ENCODE measurements at places on chromosomes 1 and 21. TPM values are rescaled to one million over a fixed set of nuclear protein-coding genes. Genes with fewer than 3 reads are reported as not detected.

DNA sequence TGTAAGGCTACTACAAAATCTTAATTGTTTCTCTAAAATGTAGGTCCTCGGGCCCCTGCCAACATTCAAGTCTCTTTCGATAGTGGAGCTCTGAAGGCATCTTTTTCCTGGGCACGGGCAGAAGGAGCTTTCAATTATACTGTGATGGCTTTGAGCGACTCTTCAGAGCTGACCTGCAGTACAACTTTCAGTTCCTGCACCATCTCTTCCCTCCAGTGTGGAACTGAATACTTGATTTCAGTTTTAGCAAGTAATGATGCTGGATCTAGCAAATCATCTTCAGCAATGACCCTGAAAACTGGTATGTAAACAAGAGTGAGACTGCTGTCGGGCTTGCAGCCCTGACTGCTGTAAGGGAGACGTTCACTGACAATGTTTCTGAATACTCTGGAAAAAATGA is 9.6 kb downstream of the FNDC7 start:
- no peak for ATAC-seq
- no peaks in the 10 kb centered on the region for H3K27me3 ChIP-seq
- H3K27ac ChIP-seq: no peak overlapping the region
- no peaks in the 10 kb centered on the region for H3K4me1 ChIP-seq
- H3K36me3 ChIP-seq: no peaks in the 10 kb centered on the region

DNA sequence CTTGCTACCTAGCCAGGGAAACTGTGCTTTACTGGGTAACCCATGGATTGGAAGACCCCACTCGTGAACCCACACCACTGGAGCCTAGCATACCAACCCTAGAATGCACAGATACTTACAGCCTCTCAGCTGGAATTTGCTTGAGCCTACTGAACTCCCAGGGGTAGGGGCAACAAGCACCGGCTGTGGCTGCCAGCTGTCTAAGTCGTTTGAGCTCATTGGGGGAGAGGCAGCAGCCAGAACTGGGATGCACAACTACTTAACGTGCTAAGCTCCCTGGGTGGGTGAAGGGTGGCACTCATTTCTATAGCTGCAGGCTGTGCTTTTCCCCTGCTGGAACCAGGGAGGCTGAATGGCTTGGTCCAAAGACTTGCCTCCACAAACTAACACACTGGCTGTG is 212.4 kb downstream of the ZNF648 start:
- H3K36me3 ChIP-seq: no peaks in the 10 kb centered on the region
- H3K4me3 ChIP-seq: no peak overlapping the region
- H3K27ac ChIP-seq: no peak overlapping the region

DNA sequence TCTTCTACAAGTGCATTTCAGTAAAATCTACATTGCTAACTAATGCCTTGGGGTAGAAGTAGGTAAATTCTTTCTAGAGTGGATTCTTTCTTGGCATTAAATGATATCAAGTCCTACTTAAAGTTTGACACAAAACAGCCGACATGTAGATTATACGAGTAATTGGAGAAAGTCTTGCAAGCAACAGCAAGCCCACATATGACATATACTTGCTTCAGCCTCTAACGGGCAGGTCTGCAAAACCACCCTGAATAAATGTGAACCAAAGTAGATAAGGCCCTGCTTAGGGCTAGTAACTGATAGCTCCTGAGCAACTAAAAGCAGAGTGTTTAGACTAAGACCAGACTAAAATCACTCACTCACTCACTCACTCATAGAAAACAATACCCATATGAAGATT is 203.2 kb downstream of the LTN1 start:
- peaks cover 11% of the 10 kb centered on the region for H3K36me3 ChIP-seq
- H3K27ac ChIP-seq: no peak overlapping the region
- no peak for ATAC-seq
- H3K4me3 ChIP-seq: no peak overlapping the region
- no peaks in the 10 kb centered on the region for H3K4me1 ChIP-seq
- H3K27me3 ChIP-seq: no peaks in the 10 kb centered on the region

- H3K4me1 ChIP-seq: peaks cover 46% of the 10 kb centered on the region
- peak overlapping the region; percentile 78 for H3K4me3 ChIP-seq
- no peaks in the 10 kb centered on the region for H3K27me3 ChIP-seq
- H3K27ac ChIP-seq: peak overlapping the region; percentile 95
- ATAC-seq: peak; percentile 51
These were observed 14.0 kb upstream of the AIM2 start for GRCh38 chr1:159090286-159091179.

DNA sequence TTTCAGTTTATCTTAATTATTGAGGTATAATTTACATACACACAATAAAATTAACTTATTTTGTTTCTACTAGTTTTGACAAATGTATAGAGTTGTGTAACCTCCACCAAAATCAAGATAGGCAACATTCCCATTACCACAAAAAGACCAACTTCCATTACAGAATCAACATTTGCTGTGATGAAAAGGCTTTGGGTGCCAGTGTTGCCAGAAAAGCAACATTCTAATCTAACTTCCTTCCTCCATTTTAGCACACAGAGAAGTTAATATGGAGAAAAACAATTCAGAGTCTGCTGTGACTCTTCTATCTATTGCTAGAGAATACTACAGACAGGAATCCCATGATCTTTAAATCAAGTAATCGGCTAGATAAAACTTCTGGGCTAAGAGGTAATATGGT is 245.3 kb downstream of the RERE start:
- H3K36me3 ChIP-seq: no peaks in the 10 kb centered on the region
- H3K27ac ChIP-seq: no peak overlapping the region
- no peak overlapping the region for H3K4me3 ChIP-seq
- no peaks in the 10 kb centered on the region for H3K27me3 ChIP-seq
- ATAC-seq: no peak

DNA sequence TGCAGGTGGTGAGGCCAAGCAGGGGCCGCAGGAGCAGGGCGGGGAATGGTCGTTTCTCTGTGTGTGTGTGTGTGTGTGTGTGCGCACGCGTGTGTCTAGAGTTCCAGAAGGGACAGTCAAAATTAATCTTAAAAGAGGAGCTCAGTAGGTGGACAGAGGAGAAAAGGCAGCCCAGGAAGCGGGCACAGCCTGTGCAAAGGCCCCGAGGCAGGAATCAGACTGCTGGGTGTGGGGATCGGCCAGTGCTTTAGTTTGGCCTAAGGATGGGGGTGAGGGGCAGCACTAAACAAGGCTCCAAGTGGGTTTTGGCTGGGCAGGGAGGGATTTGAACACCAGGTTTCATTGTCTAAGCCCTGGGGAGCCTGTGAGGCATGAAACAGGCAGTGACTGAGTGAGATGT is 21.7 kb downstream of the EPHA8 start:
- H3K4me1 ChIP-seq: no peaks in the 10 kb centered on the region
- peaks cover 8% of the 10 kb centered on the region for H3K27me3 ChIP-seq
- H3K4me3 ChIP-seq: no peak overlapping the region

DNA sequence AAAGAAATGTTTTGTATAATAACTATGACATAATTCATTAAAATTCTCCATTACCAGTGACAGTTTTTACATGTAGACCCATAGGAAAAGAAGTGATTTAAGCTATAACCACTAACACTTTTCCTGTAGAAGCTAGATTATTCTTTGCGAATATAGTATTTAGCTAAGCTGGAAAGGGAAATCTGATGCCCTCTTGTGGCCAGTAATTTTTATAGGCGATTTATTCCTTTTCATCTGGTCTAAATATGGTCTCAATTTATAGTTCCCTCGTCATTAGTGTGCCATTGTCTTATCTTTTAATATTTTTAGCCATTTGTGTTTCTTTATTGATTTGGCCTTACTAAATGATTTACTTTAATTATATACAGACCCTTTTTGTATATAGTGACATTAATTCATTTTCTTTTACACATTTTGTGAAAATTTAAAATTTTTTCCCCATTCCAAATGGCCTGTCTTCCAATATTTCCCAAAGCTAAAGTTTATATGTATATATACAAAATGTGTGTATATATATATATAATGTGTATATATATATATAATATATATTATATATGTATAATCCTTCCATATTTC is 26.7 kb downstream of the BTG3 start:
- H3K4me3 ChIP-seq: no peak overlapping the region
- H3K27ac ChIP-seq: no peak overlapping the region
- H3K27me3 ChIP-seq: no peaks in the 10 kb centered on the region
- no peaks in the 10 kb centered on the region for H3K36me3 ChIP-seq
- no peaks in the 10 kb centered on the region for H3K4me1 ChIP-seq
- ATAC-seq: no peak

GRCh38 chr1:207954104-207954503 is 43.2 kb upstream of the CD34 start:
- no peak for ATAC-seq
- H3K27ac ChIP-seq: no peak overlapping the region
- no peaks in the 10 kb centered on the region for H3K36me3 ChIP-seq
- peaks cover 47% of the 10 kb centered on the region for H3K27me3 ChIP-seq
- H3K4me1 ChIP-seq: no peaks in the 10 kb centered on the region
- H3K4me3 ChIP-seq: no peak overlapping the region

DNA sequence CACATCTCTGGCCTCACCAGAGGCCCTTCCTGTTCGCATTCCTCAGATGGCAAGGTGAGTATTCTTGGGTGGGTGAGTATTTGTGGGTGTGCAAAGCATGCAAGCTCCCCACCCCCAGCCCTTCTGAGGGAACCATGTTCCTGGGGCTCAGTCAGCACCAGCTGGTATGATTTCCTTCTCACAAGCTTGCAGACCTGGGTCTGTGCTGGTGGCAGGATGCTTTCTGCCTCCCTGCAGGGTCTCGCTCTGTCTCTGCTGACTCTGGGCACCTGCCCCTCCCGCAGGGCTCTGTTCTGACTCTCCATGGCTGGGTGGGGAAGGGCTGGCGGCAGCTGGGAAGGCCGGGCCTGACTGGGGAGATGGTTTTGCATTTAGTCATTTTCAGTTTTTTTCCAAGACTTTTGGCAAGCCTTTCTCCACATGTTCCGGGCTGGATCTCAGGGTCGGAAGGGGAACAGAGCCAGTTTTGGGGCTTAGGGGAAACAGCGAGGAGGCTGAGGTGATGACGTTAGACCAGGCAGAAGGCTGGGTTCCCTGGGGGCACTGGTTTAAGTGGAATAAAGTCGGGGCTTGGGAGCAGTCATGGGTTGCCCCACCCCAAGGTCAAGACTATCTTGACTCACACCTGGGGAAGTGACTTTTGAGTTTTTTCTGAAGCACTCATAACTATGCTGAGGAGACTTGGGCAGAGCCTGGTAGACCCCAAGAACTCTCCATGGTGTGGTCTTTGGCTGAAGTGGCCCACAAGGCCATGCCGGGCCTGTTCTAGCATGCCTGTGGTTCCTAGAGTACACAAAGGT is 6.2 kb downstream of the RASSF5 start:
- ATAC-seq: no peak
- H3K27me3 ChIP-seq: peaks cover 17% of the 10 kb centered on the region
- H3K36me3 ChIP-seq: no peaks in the 10 kb centered on the region
- no peak overlapping the region for H3K27ac ChIP-seq
- no peaks in the 10 kb centered on the region for H3K4me1 ChIP-seq

GRCh38 chr1:7403265-7404045 is 367.6 kb upstream of the VAMP3 start:
- H3K36me3 ChIP-seq: no peaks in the 10 kb centered on the region
- H3K27ac ChIP-seq: no peak overlapping the region
- peaks cover 23% of the 10 kb centered on the region for H3K27me3 ChIP-seq
- H3K4me3 ChIP-seq: no peak overlapping the region
- H3K4me1 ChIP-seq: no peaks in the 10 kb centered on the region

- no peak overlapping the region for H3K4me3 ChIP-seq
- peaks cover 19% of the 10 kb centered on the region for H3K27me3 ChIP-seq
- H3K36me3 ChIP-seq: no peaks in the 10 kb centered on the region
- no peak overlapping the region for H3K27ac ChIP-seq
- no peak for ATAC-seq
These were observed 27.6 kb upstream of the MARK1 start for GRCh38 chr1:220500372-220500771.

GRCh38 chr1:50458507-50458906 is 35.3 kb upstream of the DMRTA2 start:
- no peak for ATAC-seq
- H3K27me3 ChIP-seq: no peaks in the 10 kb centered on the region
- peaks cover under 1% of the 10 kb centered on the region for H3K4me1 ChIP-seq
- no peak overlapping the region for H3K27ac ChIP-seq

GRCh38 chr1:182662956-182663355 is 21.4 kb downstream of the RGS8 start:
- no peaks in the 10 kb centered on the region for H3K27me3 ChIP-seq
- H3K4me3 ChIP-seq: no peak overlapping the region
- H3K36me3 ChIP-seq: no peaks in the 10 kb centered on the region
- ATAC-seq: no peak
- no peak overlapping the region for H3K27ac ChIP-seq

GRCh38 chr21:34276711-34277425 is 86.9 kb upstream of the KCNE2 start:
- H3K36me3 ChIP-seq: no peaks in the 10 kb centered on the region
- peak overlapping the region; percentile 33 for H3K27ac ChIP-seq
- peak; percentile 99 for ATAC-seq
- H3K27me3 ChIP-seq: peaks cover 10% of the 10 kb centered on the region
- H3K4me3 ChIP-seq: peak overlapping the region; percentile 8

GRCh38 chr1:86552376-86552775 is 5.5 kb downstream of the CLCA4 start:
- peaks cover 2% of the 10 kb centered on the region for H3K27me3 ChIP-seq
- no peaks in the 10 kb centered on the region for H3K36me3 ChIP-seq
- no peak overlapping the region for H3K27ac ChIP-seq
- no peaks in the 10 kb centered on the region for H3K4me1 ChIP-seq

DNA sequence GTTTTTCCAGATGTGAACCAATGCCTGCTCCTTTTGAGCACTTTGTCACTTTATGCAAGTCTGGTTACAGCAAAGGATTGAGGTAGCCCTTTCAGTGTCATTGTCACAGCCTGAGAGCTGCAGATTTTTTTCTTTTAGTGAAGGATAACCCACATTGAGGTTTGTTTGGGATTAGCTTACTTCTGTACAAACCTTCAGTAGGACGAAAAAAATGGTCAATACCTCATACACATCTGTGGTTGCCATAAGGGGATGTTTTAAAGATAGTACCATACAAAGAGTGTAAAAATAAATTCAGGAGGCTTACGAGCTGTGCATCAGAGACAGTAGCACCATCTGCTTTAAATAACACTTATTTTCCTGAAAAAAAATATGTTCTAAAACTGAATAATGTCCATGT is 566.0 kb downstream of the AJAP1 start:
- H3K27ac ChIP-seq: no peak overlapping the region
- no peak overlapping the region for H3K4me3 ChIP-seq
- peaks cover 24% of the 10 kb centered on the region for H3K27me3 ChIP-seq
- no peaks in the 10 kb centered on the region for H3K36me3 ChIP-seq
- no peak for ATAC-seq

DNA sequence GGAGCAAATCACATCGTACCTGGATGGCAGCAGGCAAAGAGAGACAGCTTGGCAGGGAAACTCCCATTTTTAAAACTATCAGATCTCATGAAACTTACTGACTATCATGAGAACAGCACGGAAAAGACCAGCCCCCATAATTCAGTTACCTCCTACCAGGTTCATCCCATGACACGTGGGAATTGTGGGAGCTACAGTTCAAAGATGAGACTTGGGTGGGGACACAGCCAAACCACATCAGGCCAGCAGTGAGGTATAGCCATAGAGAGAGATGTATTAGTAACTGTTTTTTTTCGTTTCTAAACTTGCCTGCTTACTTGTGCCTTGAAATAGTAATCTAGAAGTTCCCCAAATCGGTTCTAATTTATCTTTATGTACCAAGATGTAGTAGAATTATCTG is 48.9 kb downstream of the AK4 start:
- H3K4me1 ChIP-seq: peaks cover 8% of the 10 kb centered on the region
- peaks cover 12% of the 10 kb centered on the region for H3K27me3 ChIP-seq
- peaks cover 45% of the 10 kb centered on the region for H3K36me3 ChIP-seq
- no peak overlapping the region for H3K27ac ChIP-seq
- ATAC-seq: no peak

The ACOT11 gene
- 1.0 TPM for total RNA-seq

The PLXNA2 gene
- 0.09 TPM for total RNA-seq

The GBP7 gene
- not detected for total RNA-seq

The GNG4 gene
- total RNA-seq: 2.1 TPM

The PLA2G2F gene
- total RNA-seq: not detected

The TEX38 gene
- 0.26 TPM for total RNA-seq

The TMIGD3 gene
- total RNA-seq: not detected

The LIPI gene
- not detected for total RNA-seq
